ENCODE measurements at places on chromosomes 7 and 10. TPM values are rescaled to one million over a fixed set of nuclear protein-coding genes. Genes with fewer than 3 reads are reported as not detected.

DNA sequence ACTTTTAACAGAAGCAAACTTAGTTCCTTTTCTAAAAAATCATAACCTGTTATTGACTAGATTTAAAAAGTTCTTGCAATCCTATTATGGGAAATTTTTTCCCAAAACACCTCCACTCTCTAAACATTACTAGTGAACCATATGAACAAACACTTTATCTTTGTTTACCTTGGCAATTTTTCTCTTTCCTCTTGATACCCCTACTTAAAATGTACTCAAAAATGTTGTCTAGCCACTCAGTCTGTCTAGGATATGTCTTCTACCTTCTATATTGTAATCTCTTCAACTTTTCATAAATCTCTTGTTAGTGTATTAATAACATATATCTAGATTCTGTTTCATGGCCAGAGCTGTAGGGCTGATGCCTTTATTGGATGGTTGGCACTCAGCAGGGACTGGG is 630.0 kb upstream of the GRM3 start:
- no peak for DNase-seq

DNA sequence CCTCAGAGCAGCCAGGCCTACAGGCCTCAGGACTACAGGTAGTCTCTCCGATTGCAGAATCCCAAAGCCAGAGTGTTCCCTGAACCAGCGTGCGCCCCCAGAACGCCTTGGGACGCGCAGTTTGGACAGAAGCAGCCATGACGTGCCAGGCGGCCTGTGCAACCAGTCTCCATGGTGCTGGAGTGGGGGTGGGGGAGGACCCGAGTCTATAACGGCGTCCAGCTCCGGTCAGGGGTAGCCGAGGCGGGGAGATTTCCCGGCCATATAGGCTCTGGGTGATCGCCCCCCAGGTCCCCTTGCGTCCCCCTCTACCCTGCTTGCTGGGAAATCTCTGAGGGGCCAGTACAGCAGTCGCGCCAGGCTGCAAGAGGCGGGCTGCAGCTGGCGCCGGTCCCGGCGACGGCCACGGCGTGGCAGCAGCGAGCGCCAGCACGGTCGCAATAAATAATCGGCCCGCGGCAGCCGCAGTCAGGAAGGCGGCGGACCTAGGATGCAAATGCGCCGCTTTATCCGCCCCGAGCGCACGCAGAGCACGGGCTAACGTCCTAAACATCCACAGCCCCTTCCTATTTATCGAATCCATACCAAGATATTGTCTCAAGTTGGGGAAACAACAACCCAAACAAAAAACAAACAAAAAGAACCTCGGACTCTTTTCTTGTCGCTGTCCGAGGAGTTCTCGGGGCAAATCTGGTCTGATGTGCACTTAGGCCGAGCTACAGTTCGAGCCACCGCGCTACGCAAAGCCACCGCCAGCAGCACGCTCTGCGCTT is 1.6 kb downstream of the HOXA3 start:
- peak; percentile 60 for DNase-seq

GRCh38 chr10:113550365-113550764 is 2.5 kb upstream of the HABP2 start:
- peak; percentile 42 for DNase-seq

GRCh38 chr7:116259156-116259870 is 49.0 kb downstream of the TES start:
- DNase-seq: no peak

GRCh38 chr7:2516194-2516555 is 3.4 kb upstream of the LFNG start:
- DNase-seq: no peak

- DNase-seq: no peak
Observed at GRCh38 chr7:55044791-55045190, 26.0 kb downstream of the EGFR start.

- DNase-seq: no peak
Observed at GRCh38 chr7:1154172-1154739, 5.7 kb downstream of the ZFAND2A start.

GRCh38 chr7:7183061-7183837 is 905 bp downstream of the C1GALT1 start:
- peak; percentile 78 for DNase-seq

- no peak for DNase-seq
Observed at GRCh38 chr7:121214657-121215056, 114.1 kb upstream of the WNT16 start.

GRCh38 chr7:31160941-31161340 is 108.8 kb downstream of the ADCYAP1R1 start:
- DNase-seq: no peak

GRCh38 chr10:103729851-103730250 is 125.5 kb downstream of the SH3PXD2A start:
- no peak for DNase-seq

GRCh38 chr10:63646491-63646890 is 125.3 kb downstream of the REEP3 start:
- no peak for DNase-seq

DNA sequence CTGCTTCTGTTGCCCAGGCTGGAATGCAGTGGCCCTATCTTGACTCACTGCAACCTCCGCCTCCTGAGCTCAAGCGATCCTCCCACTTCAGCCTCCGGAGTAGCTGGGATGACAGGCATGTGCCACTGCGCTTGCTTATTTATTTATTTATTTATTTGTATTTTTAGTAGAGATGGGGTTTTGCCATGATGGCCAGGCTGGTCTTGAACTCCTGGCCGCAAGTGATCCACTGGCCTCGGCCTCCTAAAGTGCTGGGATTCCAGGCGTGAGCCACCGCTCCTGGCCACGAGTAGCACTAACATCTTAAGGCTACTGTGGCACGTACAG is 70.9 kb downstream of the CARD11 start:
- peak; percentile 19 for DNase-seq

GRCh38 chr10:132493246-132493755 is 44.3 kb upstream of the INPP5A start:
- no peak for DNase-seq

DNA sequence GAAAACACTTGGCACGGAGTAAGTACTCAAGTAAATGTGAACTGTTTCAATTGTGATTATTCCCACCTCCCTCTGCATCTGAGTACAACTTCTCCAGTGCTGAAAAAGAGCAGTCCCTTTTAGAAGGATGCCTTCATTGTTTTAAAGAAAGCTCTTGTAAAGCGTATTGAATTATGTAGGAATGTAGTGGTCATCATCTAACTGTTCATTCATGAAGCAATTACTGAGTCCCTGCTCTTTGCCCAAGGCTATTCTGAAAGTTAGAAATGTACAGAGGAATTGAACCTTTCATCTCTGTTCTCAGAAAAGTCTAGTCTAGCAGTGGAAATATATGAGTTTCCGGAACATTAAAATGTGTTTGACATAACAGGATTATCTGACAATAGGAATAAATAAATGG is 127.8 kb downstream of the CACNB2 start:
- no peak for DNase-seq

- DNase-seq: no peak
Observed at GRCh38 chr7:108016841-108017775, 14.1 kb upstream of the LAMB1 start.

ERVW-1 gene
- not detected for polyA plus RNA-seq

PYROXD2 gene
- polyA plus RNA-seq: 9.7 TPM

CLDN4 gene
- 51.2 TPM for polyA plus RNA-seq

SPDYE1 gene
- not detected for polyA plus RNA-seq

TMEM273 gene
- polyA plus RNA-seq: 6.5 TPM

LRRD1 gene
- not detected for polyA plus RNA-seq

ABCB1 gene
- 1.7 TPM for polyA plus RNA-seq

Measured in stomach (tissue), 19 donors.